ENCODE measurements at places on chromosomes 11 and 22. TPM values are rescaled to one million over a fixed set of nuclear protein-coding genes. Genes with fewer than 3 reads are reported as not detected.

The GLYATL1B gene
- not detected for total RNA-seq

The P2RY2 gene
- 0.11 TPM for total RNA-seq

The SEPTIN5 gene
- 28.1 TPM for total RNA-seq

The RAB3IL1 gene
- 6.3 TPM for total RNA-seq

The CECR2 gene
- under 0.01 TPM for total RNA-seq

The BID gene
- total RNA-seq, result 44.4 TPM

The MEI1 gene
- total RNA-seq, result 0.98 TPM

The SNX32 gene
- 0.52 TPM for total RNA-seq

The CWC15 gene
- 38.4 TPM for total RNA-seq

The RIC3 gene
- total RNA-seq, result not detected

The PRPF19 gene
- total RNA-seq, result 49.7 TPM

The MYO18B gene
- total RNA-seq, result not detected

The DNAJB13 gene
- total RNA-seq, result not detected

The ELF5 gene
- total RNA-seq, result not detected

The OVOL1 gene
- not detected for total RNA-seq

The PIWIL4 gene
- total RNA-seq, result 2.5 TPM

The TTLL12 gene
- total RNA-seq, result 15.5 TPM

The SAA4 gene
- total RNA-seq, result not detected

The SLN gene
- not detected for total RNA-seq

The LRRC32 gene
- 34.5 TPM for total RNA-seq

The OR52A1 gene
- not detected for total RNA-seq

The MTMR3 gene
- total RNA-seq, result 31.5 TPM

The AASDHPPT gene
- total RNA-seq, result 51.8 TPM

The GVQW3 gene
- total RNA-seq, result 0.43 TPM

The APOL6 gene
- total RNA-seq, result 14.7 TPM

The THRSP gene
- not detected for total RNA-seq

The APOBEC3F gene
- 4.5 TPM for total RNA-seq

The TSPAN18 gene
- total RNA-seq, result 29.3 TPM

The OR5B3 gene
- total RNA-seq, result not detected

The HBE1 gene
- total RNA-seq, result not detected

The MS4A1 gene
- total RNA-seq, result not detected

The MS4A13 gene
- total RNA-seq, result not detected

The SYCE3 gene
- not detected for total RNA-seq

The UPK3A gene
- not detected for total RNA-seq

The GRM5 gene
- total RNA-seq, result 0.11 TPM

The TTC9C gene
- total RNA-seq, result 27.8 TPM

The LRRC56 gene
- total RNA-seq, result 0.43 TPM

The TBX1 gene
- 38.6 TPM for total RNA-seq

The KCNQ1 gene
- 0.34 TPM for total RNA-seq

The RPS6KB2 gene
- total RNA-seq, result 26.3 TPM

The MMP12 gene
- total RNA-seq, result not detected

The OR4A16 gene
- not detected for total RNA-seq

The GDPD5 gene
- total RNA-seq, result 15.5 TPM

The C11orf91 gene
- 0.11 TPM for total RNA-seq

The KRTAP5-3 gene
- not detected for total RNA-seq

The SAA2 gene
- total RNA-seq, result not detected

The MMP8 gene
- total RNA-seq, result not detected

The DUSP18 gene
- 9.3 TPM for total RNA-seq

The CATSPER1 gene
- total RNA-seq, result 0.26 TPM

The HEPACAM gene
- under 0.01 TPM for total RNA-seq

The CCDC81 gene
- total RNA-seq, result under 0.01 TPM

The RIMBP3C gene
- 0.17 TPM for total RNA-seq

The NOX4 gene
- total RNA-seq, result 76.3 TPM

Data from dermis lymphatic vessel endothelial cell (primary cell).